ENCODE measurements at places on chromosomes 3 and 15.

GRCh38 chr3:170486398-170486797 is 67.7 kb downstream of the CLDN11 start:
- no peak for DNase-seq

GRCh38 chr3:191119415-191120295 is 79.4 kb upstream of the OSTN start:
- no peak for DNase-seq

- DNase-seq = no peak
Observed at GRCh38 chr3:128270559-128271492, 117.5 kb downstream of the EEFSEC start.

DNA sequence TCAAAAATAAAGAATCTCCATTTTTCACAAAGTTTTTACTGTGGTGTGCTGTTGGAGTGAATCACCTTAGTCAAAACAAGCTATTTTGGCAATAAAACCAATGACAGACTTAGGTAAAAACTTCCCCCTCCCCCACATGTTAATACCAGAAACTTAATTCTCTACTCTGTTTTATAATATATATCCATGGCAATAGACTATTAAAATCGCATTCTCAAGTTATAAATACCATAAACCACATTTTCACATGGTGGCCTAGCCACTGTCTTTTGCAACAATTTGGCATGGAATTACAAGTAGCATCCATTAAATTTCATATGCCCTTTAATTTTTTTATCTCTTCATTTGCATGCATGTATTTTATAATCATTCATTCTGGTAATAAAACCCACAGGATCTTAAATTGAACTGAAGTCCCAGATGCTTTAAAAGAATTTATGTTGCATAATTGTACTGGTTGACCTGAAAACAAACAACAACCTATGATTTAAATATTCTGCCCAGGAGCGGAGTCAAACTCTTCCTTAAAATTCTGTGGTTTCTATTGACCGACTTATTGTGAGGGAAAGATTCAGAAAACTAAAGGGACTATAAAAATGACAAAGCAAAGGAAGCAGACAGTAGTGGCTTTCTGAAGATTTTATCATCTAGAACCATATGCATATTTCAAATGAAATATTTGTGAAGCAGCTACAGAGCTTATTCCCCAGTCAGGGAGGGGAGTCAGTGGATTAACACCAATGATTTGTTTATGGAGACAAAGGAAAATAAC is 229.0 kb upstream of the TBL1XR1 start:
- no peak for DNase-seq
